ENCODE measurements at places on chromosomes 16 and 17.

DNA sequence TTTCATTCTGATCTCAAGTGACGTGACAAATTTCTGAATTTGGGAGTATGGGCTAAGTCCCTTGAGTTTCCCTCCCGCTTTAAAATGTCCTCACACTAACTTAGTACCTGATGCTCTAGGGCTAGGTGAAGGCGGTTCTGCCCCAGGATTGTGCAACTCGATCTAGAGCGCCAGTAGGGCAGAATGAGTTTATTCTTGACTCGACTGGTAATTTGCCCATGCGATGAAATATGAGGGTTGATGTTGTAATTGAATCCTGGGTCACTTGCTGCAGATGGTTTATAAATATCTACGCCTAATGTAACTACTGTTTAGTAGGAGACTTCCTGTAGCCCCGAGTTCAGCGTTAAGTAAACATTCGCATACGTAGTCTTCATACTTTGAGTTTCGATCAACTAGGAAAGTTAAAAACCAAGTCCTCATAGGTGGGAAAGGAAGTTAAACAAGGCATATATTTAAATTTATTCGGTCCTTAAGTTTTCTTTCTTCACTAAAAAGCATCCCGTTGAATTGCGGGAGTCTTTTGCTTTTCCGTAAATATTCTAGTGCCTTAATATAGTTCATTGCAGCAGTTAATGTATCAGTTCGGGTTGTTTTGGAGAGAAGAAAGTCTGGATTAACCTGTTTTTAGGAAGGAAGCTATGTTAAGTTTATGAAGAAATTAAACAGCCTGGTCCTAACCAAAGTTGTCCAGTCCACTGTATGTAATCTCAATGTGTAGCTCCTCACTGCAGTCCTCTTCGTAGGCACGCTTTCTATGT, 1.6 kb downstream of the CTCF start:
- DNase-seq: no peak

- no peak for DNase-seq
Measured at GRCh38 chr17:46179375-46179999, 13.7 kb downstream of the KANSL1 start.

- no peak for DNase-seq
Measured at GRCh38 chr17:51120357-51120738, 320 bp downstream of the SPAG9 start.

DNA sequence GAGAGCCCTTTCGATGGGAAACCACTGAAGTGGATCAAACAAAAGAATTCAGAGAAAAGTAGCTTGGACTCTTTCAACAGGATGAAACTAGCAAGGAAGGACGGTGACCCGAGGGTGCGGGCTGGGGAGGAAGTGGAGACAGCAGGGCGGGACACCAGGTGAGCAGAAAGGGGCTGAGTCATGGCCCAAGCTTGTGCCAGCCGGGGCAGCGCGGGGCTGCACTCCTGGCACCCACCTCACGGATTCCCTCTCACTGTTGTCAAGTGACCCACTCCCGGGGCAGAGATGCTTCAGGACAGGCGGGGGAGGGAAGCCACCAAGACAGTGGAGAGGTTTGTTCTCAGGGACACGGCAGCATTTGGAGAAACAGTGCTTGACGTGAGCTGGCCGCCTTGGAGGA, 10.7 kb upstream of the RNF222 start:
- DNase-seq: no peak

DNA sequence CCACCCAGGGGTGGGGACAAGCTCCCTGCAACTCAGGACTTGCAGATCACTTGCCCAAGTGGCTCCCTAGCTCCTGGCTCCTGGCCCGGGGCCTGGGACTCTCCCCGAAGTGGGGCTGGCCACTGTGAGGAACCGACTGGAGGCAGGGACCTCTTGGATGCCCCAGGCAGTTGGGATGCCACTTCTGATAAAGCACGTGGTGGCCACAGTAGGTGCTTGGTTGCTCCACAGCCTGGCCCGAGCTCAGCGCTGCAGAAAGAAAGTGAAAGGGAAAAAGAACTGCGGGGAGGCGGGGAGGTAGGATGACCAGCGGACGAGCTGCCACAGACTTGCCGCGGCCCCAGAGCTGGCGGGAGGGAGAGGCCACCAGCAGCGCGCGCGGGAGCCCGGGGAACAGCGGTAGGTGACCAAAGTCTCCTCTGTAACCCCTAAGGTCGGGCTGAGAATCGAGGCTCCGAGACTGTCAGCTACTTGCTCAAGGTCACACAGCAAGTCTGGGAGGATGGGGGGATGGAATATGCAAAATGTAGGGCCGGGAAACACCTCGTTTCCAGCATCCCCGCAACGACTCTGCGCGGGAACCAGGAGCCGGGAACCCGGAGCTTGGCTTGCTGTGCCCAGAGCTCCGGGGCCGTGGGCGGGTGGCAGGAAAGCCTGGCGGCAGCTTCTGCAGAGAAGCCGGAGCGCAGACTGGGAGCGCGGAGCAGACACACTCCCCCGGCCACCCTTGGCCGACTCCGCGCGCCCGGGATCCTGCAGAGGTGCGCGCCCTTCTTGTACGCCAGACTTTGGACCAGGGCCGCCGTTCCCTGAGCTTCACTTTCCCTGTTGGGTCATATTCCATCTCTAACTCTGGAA, 1.9 kb downstream of the CIITA start:
- DNase-seq: no peak

DNA sequence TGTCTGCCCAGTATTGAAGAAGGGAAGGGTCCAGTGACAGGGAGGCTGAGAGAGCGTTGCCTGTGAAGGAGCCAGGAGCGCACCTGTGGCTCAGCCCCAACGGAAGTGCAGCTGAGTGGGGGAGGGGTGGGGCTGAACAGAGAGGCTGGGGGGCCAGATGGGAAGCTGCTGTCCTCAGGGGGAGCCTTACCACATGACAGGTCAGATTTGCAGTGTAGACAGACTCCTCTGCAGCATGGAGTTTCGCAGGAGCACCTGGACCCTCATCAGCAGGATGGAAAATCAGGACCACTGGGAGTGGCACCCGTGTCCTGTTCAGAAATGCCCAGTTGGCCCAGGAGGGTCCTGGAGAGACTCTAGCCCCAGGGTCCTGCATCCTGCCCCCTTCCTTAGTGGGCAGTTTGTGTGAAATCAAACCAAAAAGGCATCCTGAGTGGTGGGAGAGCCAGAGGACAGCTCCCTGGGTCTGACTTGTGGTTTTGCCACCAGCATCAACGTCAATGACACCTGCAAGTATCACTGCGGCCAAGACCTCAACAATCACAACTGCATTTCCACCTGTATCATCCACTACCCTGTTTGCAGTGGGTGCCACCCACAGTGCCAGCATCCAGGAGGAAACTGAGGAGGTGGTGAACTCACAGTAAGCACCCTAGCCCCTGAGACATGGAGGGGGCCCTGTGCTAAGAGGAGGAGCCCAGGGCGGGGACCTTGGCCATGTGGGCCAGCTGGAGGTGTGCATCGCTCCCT, 7.8 kb downstream of the CD300A start:
- DNase-seq: no peak

Data from stimulated activated CD8-positive, alpha-beta memory T cell treated with anti-CD3 and anti-CD28 coated beads, Interleukin-15, amount 100 ng/mL, for 24 hours (primary cell).